IgD-negative memory B cell (primary cell): ENCODE measurements at places on chromosomes 6 and 20. TPM values are rescaled to one million over a fixed set of nuclear protein-coding genes. Genes with fewer than 3 reads are reported as not detected.

RSPH9 gene
- polyA plus RNA-seq: 1.2 TPM

TTK gene
- polyA plus RNA-seq: 0.50 TPM

NT5E gene
- polyA plus RNA-seq: 118 TPM

HTR1E gene
- polyA plus RNA-seq: not detected

HSPA1L gene
- polyA plus RNA-seq: 1.2 TPM

PPP1R14C gene
- not detected for polyA plus RNA-seq

EYA2 gene
- 0.11 TPM for polyA plus RNA-seq

RING1 gene
- 9.9 TPM for polyA plus RNA-seq

HLA-DQB1 gene
- polyA plus RNA-seq: 155 TPM

C6orf163 gene
- 0.56 TPM for polyA plus RNA-seq

MEI4 gene
- polyA plus RNA-seq: 0.13 TPM

TNFRSF21 gene
- 0.31 TPM for polyA plus RNA-seq

LY6G6D gene
- polyA plus RNA-seq: not detected

GSTA5 gene
- polyA plus RNA-seq: not detected

BMP6 gene
- 0.89 TPM for polyA plus RNA-seq

RAET1E gene
- not detected for polyA plus RNA-seq

SCUBE3 gene
- polyA plus RNA-seq: 0.09 TPM

FOXC1 gene
- polyA plus RNA-seq: not detected

SLC16A10 gene
- polyA plus RNA-seq: 1.2 TPM

GLP1R gene
- not detected for polyA plus RNA-seq

TXLNB gene
- polyA plus RNA-seq: 1.9 TPM
